ENCODE measurements at places on chromosomes 1 and 21.

DNA sequence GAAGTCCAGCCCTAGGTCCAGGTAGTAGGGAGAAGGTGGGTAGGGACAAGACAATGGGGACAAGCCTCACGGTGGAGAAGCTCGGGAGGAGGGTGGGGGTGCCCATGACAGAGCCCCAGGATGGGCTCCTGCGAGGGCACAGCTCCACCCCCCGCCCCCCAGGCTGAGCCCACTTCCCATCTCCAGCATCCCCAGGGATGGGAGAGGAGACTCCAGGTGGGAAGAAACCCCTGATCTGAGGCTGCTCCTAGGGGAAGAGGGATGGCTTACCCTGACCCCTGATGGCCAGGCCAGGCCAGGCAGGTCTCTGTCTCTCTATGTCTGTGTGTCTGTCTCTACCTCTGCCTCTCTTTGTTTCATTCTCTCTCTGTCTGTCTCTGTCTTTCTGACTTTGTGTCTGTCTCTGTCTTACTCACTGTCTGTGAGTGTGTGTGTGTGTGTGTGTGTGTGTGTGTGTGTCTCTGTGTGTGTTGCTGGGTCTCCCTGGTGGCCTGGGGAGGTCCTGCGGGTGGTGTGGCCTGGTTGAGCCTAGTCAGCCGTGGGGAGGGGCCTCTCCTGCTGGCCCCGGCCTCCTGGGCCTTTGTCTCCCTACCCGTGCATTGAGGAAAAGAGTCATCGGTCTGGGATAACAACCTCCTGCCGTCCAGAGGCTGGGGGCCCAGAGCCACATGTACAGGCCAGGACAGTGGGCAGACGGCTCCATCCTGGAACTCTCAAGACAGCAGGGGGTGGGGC lies 45.7 kb downstream of the WNT9A start:
- ATAC-seq, result peak; percentile 19

DNA sequence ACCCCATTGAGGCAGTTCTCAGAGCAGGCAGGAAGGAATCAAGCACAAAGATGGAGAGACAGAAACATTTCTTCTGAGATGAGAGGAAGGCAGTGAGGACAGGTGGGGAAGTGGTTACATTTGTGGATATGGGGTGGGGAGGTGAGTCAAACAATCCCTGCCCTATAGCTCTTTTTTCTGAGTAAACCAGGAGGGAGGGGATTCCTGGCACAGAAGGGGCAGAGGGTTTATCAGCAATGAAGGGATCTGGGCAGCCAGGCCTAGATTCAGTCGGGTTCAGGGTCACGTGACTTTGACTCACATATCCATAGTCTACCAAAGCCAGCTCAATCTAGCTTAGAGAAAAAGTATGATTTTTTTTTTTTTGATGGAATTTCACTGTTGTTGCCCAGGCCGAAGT lies 15.7 kb upstream of the PHC2 start:
- no peak for ATAC-seq

- no peak for ATAC-seq
Measured at GRCh38 chr1:59521456-59521855, 224.6 kb downstream of the FGGY start.

- ATAC-seq, result peak; percentile 88
Measured at GRCh38 chr1:42971841-42972291, 13.2 kb upstream of the SLC2A1 start.

GRCh38 chr1:6490181-6491080 lies 1.0 kb downstream of the PLEKHG5 start:
- peak; percentile 78 for ATAC-seq

DNA sequence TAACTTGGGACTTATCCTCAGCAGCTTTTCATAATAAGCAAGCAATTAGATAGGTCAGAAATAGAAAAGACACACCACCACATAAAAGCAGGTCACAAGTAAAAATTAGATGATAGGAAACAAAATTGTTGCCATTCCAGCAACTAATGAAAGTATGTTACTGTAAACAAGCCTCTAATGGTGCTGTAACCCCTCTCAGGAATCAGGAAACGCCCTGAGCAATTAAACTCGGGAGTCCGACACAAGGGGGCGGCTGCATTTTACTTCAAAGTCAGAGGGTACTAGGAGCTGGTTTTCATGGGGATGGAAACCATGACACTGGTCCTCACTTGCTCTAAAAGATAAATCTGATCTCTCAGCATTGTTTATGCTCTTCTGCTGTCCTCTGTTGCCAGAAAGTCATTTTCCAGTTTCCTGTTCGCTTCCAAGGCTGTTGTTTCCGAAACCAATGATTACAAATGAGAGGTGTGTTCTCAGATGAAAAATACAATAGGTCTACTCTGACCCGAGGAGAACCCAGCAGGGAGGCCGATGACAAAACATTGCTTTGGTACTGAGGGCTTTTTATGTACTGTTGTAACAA lies 93.4 kb downstream of the TGFBR3 start:
- ATAC-seq, result no peak

DNA sequence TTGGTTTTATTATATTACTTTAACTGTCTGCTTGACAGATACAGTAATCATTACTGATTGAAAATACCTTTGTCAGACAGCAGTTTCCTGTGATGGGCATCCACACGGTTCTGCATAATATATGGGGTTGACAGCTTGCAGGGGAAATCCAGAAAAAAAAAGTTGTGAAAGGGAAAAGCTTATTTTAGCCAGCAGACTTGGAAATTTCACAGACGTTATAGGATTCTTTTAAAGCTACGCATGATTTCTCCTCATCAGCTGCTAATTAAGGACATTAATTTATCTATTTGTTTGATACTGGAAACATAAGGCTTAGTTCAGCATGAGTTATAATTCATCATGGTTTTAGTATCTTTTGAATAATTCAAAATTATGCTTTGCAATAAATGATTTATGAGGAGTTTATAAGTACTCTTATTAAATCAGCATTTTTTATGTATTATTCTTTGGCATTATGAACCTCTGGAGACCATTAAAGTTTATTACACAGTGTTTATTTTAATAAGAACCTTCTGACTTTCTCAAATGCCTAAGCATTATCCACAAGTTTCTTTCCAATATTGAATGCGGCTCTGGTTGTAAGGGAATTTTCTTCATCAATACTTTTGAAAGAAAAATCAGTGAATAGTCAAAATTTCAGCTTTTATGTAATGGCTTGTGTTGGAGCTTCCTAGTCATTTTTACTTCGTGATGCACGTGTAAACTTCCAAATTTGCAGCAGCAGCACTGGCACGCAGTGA lies 235.3 kb upstream of the KCNK2 start:
- peak; percentile 77 for ATAC-seq

- ATAC-seq, result no peak
Measured at GRCh38 chr1:18376661-18377060, 104.1 kb upstream of the KLHDC7A start.

- ATAC-seq, result peak; percentile 72
Measured at GRCh38 chr1:169113613-169114119, 7.2 kb downstream of the ATP1B1 start.

GRCh38 chr1:179080866-179081686 lies 794 bp upstream of the TOR3A start:
- no peak for ATAC-seq

- no peak for ATAC-seq
Measured at GRCh38 chr1:232510367-232511110, 119.4 kb downstream of the SIPA1L2 start.

GRCh38 chr1:60402216-60402615 lies 328.6 kb upstream of the C1orf87 start:
- ATAC-seq, result no peak

DNA sequence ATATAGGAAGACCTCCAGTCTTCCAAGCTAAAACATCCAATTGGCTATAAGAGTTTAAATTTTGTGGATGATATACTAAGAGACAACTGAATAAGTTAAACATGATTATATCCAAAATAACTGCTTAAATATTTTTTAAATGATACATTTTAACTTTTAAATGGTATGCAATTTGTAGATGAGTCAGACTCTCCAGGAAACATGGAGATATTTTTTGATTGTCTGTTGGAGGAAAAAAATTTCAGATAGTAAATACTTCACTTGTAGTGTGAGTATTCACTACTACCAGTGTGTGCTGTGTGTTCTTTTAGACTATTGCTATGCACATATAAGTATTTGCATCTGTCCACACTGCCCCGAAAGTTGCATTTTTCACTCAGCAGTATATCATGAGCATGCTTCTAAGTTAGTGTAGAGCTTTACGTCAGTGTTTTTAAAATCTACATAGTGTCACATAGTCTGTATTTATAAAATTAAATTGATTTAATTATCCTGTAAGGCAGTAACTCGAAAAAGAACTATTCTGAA lies 91.1 kb downstream of the USP25 start:
- peak; percentile 78 for ATAC-seq

GRCh38 chr1:43582162-43582566 lies 51.5 kb downstream of the PTPRF start:
- ATAC-seq, result peak; percentile 98

DNA sequence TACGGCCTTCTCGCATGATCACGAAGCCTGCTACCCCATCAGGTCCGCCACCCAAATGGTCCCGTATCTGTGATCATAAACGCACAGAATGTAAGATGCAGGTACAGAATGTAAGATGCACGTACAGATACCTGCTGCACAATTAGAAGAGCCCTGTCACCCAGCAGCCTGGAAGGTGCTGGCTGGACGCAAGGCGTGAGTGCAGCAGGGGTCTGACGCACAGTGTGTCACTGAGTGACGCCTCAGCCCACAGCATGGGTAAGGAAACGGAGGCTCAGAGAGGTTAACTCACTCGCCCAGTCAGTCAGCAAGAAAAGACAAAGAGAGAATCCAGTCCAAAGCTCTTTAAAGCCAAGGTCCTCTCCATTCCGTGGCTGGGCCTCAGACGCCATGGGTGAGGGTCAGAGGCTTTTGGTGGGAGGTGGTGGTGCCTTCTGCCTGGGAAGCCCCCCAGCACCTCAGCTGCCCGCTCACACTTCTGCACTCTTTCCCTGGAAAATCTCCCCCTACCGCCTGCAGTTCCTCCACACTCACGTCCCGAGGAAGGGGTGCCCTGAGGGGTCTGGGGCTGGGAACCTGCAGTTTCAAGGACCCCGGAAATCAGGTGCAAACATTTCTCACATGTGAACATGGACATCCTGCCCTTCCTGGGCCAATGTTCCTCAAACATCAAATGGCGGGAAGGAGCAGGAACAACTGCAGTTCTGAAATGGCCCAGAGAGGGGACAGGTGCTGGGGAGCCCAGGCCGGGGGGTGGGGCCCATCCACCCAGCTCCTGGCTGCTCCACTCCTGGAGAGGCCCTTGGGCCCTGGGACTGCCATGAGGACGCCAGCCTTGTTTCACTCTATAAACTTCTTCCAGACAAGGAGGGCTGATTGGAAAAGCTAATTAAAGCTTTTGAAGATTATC lies 59.4 kb downstream of the SLC66A1 start:
- no peak for ATAC-seq

GRCh38 chr1:73475316-73475870 lies 722.6 kb downstream of the LRRIQ3 start:
- no peak for ATAC-seq
